Cardiac septum (tissue), 1 donor: ENCODE measurements at places on chromosomes 11 and 22. TPM values are rescaled to one million over a fixed set of nuclear protein-coding genes. Genes with fewer than 3 reads are reported as not detected.

DNA sequence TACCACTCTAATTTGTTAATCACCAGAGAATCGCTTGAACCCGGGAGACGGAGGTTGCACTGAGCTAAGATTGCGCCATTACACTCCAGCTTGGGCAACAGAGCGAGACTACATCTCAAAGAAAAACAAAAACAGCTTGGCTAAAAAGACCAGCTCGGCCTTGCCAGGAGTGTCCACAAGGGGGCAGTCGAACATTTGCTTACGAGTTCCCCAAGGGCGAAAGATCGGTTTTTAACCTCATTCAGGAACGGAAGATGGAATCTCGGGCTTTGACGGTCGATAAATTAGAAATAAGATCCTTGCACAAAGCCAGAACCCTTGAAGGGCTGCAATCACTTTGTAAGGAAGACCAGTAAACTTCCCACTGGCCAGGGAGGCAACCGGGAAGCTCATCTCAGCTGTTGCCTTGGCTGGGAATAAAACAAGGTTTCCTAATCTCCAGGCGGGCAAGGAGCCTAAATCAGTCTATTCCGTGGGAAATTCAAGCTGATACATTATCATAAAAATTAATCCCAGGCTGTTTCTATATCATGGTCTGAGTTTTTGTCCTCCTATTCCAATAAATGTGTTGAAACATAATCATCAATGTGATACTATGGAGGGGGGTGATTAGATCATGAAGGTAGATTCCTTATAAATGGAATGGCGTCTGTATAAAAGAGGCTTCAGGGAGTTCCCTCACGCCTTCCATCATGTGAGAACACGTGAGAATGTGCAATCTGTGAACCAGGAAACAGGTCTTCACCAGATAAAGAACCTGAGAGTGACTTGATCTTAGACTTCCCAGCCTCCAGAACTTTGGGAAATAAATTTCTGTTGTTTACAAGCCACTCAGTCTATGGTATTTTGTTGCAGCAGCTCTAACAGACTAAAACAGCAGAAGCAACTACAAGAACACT is 14.9 kb upstream of the SLC29A2 start:
- peak; percentile 86 for DNase-seq

DNA sequence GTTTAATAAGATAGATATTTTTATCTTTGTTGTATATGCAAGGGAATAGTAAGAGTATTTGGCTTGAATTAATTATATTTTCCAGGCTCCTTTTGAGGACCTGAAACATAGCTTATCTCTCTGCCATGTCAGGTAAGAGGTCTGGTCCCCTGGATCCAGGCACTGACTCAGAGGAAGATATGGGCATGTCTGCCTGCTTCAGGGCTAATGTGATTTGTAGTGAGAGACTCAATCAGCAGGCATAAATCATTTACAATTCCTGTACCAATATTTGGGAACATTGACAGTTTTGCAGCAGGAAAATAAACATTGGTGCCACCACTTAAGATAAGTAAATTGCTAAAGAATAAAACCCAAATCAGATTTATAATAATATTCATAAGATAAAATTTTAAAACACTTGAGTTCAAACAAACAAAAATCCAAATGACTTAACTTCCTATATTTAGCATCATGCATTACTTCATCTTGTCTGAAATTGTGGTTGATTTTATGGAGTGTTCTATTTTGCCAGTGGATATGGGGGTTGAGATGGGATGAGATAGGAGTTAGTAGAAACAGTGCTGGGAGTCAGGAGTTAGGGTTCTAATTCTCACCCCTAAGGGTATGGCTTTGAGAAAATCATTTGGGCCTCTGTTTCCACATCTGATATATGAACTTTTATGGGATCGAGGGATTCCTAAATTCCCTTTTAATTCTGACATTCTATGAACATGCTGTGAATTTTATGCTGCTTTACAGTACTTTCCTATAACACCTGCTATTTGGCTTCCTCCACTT is 5.1 kb upstream of the CALCA start:
- no peak for DNase-seq

GRCh38 chr22:39528080-39528661 is 4.4 kb downstream of the RPS19BP1 start:
- no peak for DNase-seq

DNA sequence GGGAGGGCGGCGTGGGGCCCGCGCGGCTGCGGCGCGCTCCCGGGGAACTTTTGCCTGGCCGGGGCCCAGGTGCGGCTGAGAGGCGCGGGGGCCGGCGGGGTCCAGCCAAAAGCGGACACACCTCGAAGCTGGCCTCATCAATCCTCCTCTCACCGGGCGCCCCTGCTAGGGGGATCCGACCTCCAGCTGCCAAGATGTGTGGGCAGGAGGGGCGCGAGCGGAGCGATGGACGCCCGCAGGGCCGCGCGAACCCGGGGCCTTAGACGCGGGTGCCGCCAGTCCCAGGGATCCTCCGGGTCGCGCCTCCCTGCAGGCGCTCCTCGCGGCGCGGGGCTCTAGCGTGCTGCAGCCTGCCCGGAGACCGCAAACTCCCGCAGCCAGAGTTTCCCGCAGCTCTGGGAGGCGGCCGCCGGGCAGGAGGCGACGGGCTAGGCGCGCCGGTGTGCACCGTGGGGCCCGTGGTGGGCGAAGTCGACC is 785 bp downstream of the IGSF9B start:
- DNase-seq, result no peak

- no peak for DNase-seq
Observed at GRCh38 chr11:115897707-115898106, 393.5 kb upstream of the CADM1 start.

OLFML1 gene
- 5.3 TPM for total RNA-seq

DNA sequence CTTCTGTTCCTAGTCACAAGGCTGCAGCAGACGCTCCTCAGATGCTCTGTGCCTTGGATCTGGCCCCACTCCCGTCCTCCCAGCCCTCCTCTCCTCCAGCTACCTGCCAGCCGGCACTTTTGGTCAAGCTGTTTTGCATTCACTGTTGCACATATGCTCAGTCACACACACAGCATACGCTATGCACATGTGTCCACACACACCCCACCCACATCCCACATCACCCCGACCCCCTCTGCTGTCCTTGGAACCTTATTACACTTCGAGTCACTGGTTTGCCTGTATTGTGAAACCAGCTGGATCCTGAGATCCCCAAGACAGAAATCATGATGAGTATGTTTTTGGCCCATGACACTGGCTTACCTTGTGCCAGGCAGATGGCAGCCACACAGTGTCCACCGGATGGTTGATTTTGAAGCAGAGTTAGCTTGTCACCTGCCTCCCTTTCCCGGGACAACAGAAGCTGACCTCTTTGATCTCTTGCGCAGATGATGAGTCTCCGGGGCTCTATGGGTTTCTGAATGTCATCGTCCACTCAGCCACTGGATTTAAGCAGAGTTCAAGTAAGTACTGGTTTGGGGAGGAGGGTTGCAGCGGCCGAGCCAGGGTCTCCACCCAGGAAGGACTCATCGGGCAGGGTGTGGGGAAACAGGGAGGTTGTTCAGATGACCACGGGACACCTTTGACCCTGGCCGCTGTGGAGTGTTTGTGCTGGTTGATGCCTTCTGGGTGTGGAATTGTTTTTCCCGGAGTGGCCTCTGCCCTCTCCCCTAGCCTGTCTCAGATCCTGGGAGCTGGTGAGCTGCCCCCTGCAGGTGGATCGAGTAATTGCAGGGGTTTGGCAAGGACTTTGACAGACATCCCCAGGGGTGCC is 109.8 kb downstream of the BCR start:
- DNase-seq, result no peak

KDM4D gene
- total RNA-seq, result 0.83 TPM

- no peak for DNase-seq
Observed at GRCh38 chr11:92939305-92939704, 30.1 kb upstream of the MTNR1B start.

- DNase-seq, result no peak
Observed at GRCh38 chr22:20107951-20108756, 7.8 kb upstream of the RANBP1 start.

DNA sequence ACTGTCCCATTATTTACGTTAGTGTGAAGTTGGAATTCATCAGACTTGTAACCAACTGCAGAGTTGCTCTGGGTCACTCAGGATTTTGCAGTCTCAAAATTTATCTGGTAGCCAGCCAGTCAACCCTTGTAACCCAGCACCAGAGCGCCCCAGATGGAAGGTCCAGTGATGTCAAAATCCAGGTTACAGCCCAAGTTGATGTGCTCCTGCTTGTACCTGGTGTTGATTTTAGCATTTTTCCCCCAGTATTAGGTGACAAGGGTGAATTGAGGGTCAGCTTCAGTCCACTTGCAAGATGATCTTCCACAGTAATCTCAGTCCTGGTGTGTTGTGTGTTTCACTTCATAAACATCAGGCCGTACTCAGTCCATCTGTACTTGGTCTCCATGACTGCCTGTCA is 7.5 kb downstream of the TIMM10B start:
- no peak for DNase-seq
